Mammary epithelial cell (primary cell): ENCODE measurements at places on chromosomes 13 and 19. TPM values are rescaled to one million over a fixed set of nuclear protein-coding genes. Genes with fewer than 3 reads are reported as not detected.

DNA sequence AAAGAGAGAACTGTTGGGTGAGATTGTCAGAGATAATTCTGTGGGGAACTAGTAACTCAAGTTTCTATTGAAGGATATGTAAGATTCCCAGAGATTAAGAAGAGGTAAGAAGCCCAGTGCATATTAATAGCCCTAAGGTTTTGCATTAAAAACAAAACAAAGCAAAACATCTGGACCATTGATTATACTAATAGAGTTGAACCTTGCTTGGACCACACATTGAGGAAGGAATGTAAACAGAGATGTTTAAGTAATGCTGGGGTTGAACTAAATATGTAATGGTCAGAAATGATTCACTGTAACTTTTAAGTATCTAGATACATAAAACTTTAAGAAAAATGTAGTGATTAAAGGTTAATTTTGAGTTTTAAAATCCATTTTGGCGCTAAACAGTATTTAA, 1770.0 kb downstream of the PCDH9 start:
- no peak for DNase-seq

- no peak for DNase-seq
Observed at GRCh38 chr19:13099073-13099999, 3.3 kb downstream of the LYL1 start.

DNA sequence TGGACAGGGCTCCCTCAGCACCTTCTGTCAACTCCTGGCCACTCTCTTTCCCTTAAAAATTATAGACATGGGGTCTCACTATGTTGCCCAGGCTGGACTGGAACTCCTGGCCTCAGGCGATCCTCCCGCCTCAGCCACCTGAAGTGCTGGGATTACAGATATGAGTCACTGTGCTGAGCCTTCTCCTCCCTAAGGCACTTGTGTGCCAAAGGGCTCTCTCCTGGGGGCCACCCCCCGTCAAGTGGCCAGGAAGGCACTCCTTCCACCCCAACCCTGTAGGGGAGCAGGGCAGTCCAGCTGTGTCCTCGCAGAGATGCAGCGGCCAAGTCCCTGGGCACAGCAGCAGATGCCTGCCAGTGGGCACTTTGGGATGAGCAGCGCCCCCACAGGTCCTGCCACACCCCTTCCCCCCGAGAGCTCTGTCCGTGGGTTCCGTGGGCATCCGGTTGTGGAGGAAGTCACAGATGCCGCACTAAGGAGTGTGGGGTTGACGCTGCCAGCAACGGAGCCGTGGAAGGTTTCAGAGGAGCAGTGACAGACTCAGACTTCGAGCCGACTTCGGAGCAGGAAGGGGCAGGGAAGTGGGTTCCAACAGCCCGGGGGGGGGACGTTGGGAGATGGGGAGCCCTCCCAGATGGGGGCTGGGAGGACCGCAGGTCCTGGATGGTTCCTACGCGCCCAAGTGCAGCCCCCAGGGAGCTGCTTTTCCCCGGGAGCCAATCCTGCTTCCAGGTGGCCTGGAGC, 3.3 kb upstream of the UQCR11 start:
- DNase-seq = no peak

DNA sequence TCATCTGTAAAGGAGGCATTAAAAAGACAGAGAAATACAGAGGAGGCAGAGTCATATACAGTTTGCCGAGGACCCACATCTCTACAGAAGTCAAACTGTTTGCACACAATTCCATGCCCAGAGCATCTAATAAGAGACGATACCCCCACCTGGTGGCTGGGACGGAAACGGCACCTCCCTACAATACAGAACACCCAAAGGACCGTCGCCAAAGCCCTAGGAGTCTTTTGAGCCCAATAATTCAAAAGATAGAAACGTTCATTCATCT, 703 bp upstream of the PLEKHG2 start:
- peak; percentile 88 for DNase-seq

DNA sequence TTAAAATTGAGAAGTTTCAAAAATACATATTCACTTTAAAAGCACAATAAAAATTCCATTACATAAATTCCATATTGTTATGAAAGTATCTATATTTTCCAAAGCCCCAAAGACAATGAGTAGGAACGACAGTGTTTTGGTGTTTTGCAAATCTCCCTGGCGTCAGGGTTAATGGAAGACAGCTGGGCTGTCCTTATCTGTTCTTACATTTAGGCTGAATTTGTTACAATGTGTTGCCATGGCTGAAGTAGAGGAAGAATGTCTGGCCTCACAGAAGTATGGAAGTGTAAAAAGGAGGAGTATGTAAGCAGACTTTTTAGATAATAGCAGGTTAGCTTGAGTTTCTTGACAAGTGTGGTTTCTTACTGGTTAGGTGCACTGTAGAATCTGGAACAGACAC, 124.4 kb upstream of the SPATA13 start:
- DNase-seq = no peak

B9D2 gene
- polyA plus RNA-seq = 5.3 TPM

DNA sequence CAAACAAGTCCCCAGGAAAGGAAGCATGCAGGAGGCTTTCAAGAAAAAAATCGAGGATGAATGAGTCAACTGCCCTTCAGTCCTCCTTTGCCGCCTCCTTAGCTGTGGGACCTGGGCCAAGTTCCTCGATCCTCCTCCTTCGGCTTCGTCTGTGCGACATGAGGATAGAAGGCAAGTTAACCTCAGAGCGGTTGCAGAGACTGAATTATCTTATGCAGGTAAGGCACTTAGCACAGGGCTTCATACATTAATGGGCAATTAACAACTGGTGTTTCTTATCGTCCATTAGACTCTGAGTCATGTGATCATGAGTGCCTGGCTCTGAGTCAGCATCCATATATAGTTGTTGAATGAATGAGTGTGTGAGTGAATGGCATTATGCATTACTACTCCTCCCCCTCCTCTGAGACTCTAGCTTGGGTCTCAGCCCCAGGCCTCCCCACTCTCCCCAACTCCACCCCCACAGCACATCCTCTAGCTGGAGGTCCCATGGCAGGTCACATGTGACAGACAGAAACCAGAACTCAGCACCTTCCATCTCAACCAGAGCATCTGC, 1.6 kb upstream of the TTC9B start:
- DNase-seq = peak; percentile 82

GRCh38 chr19:11995174-11995573, 30.3 kb downstream of the ZNF763 start:
- no peak for DNase-seq

GRCh38 chr19:49441960-49442350, 628 bp upstream of the SLC17A7 start:
- no peak for DNase-seq

- DNase-seq = no peak
Observed at GRCh38 chr13:113827021-113827420, 36.9 kb downstream of the GAS6 start.

DNA sequence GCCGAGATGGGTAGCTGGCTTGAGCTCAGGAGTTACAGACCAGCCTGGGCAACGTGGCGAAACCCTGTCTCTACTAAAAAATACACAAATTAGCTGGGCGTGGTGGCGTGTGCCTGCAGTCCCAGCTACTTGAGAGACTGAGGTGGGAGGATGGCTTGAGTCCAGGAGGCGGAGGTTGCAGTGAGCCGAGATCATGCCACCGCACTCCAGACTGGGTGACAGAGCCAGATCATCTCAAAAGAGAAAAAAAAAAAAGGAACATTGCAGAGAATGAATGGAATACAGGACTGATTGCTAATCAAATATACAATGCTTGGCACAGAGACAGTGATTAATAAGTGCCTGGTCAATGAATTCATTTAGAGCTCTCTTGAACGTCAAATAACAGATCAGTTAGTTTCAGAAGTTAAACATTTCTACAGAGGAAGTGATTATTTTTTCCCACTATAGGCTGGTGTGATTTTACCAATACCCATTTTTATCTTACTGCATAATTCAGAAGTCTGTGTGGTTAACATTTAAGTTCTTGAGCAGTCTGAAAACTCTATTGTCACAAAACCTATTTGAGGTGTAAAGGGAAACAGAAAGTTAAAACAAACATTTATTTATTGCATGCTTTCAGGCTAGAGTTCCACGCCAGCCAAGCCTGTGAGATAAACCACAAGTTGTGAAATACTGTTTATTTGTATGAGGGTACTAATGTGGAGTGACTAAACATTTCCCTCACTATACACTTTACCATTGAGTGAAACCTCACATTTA, 7.7 kb upstream of the TBC1D4 start:
- peak; percentile 55 for DNase-seq

PLIN5 gene
- polyA plus RNA-seq = not detected

GRCh38 chr19:4401769-4402170, 670 bp upstream of the CHAF1A start:
- no peak for DNase-seq

CEACAM16 gene
- polyA plus RNA-seq = not detected

GRCh38 chr13:64278493-64278892, 2862.8 kb upstream of the PCDH20 start:
- DNase-seq = no peak

PCDH20 gene
- not detected for polyA plus RNA-seq
